ENCODE measurements at places on chromosomes 5 and 9.

DNA sequence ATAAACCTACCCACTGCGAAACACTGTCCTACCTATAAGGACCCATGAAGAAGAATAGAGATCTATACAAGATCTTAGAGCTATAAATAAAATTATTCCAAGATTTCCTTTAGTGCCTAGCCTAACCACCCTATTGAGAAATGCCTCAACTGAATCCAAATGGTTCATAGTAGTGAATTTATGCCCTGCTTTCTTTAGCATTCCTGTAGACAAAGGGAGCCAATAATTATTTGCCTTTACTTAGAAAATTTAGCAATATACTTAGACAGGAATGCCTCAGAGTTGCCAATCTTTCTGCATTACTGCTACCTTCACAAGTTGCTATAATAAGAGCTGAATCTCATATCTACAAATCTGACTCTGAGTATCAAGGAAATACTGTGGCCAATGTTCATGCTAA is 62.6 kb downstream of the PUM3 start:
- DNase-seq: no peak

GRCh38 chr5:136084698-136085097 is 47.9 kb upstream of the SMAD5 start:
- no peak for DNase-seq

GRCh38 chr9:131759017-131759647 is 19.3 kb upstream of the RAPGEF1 start:
- DNase-seq: no peak

- DNase-seq: no peak
Measured at GRCh38 chr5:134813827-134814226, 31.9 kb upstream of the C5orf24 start.

DNA sequence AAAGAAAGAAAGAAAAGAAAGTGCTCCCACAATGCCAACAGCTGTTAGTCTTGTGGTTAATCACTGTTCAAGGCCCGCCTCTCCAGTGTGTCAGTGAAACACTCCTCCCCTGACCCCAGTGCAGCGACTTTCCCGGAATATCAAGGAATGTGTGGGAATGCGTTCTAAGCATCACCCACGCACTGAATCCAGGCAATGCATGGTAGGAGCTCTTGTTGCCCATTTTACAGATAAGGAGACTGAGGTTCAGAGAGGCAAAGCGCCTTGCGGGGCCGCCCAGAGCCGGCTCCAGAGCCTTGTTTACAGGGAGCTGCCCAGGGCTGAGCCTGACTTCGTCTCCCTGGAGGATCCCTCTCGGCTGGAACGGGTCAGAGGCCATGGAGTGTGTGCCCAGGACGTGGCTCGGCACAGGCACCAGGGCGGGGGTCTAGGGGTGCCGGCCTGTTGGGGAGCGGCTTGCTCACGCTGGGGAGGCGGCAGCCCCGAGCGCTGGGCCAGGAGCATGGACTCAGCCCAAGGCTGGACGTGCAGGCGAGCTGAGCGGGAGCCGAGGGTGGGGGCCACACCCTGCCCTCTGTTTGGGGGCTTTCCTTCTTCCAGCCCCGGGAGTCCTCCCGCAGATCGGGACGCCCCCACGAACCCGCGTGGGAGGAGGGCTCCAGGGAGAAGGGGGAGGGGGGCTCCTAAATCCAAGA is 823 bp downstream of the ST6GALNAC6 start:
- no peak for DNase-seq

- no peak for DNase-seq
Measured at GRCh38 chr5:135262364-135262763, 136.7 kb downstream of the MACROH2A1 start.

DNA sequence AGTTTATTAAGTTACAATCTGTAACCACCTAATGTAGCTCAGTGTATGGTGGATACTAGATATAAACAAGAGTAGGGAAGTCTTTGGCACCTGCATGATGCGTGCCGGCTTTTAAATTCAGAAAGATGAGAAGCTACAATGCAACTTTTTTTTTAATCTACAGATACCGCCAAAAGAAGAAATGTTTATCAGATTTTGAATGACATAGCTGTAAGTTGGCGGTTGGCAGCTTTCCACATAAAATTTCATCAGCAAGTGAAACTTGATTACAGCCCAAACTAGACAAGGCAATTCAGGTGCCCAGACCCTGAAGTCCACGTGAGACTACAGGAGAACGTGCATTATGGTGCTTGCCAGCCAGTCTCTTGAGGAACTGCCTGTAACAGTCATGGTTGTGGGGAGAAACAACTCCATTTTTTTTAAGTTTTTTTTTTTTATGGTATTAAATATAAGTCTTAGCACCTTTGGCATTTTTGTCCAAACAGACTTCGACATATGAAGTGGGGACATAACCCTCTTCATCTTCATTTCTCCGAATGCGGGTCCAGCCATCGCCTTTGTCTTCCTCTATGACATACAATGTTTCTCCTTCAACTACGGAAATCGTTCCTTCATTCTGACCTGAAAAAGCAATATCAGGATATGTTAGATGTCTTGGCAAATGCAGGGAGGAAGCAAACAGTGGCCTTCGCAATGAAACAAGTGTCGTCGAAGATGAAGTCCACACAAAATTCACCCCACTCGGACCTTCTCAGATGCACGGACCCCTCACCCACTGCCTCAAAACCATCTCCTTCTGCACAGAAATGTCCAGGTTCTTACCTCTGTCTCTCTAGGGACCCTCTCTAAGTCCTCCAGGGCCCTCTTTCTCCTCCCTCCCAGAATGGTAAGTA is 60.4 kb downstream of the USP20 start:
- no peak for DNase-seq

- no peak for DNase-seq
Measured at GRCh38 chr9:136606687-136607333, 55.9 kb upstream of the EGFL7 start.

DNA sequence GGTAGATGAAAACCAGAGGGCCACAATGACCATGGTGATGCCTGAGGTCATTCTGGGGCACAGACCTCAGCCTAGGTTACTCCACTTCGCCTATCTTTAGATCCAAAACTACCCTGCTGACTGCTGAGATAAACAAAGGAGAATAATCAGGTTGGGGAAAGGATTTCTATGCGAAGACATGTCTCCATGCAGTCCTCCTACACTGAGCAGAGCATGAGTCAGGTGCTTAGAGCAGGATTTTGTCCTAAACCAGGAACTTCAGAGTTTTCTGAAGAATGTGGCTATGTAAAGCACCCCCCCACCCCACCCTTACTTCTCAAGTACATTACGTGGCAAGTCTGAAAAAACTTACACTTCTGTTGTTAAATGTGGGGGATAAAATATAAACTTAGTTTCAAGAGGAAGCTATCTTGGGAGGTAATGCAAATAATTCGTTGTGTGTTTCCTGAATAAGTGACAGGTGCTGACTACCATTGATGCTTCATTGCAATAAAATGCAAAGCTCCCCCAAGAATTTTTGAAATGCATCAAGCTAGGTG is 19.4 kb downstream of the PDCD1LG2 start:
- DNase-seq: no peak

DNA sequence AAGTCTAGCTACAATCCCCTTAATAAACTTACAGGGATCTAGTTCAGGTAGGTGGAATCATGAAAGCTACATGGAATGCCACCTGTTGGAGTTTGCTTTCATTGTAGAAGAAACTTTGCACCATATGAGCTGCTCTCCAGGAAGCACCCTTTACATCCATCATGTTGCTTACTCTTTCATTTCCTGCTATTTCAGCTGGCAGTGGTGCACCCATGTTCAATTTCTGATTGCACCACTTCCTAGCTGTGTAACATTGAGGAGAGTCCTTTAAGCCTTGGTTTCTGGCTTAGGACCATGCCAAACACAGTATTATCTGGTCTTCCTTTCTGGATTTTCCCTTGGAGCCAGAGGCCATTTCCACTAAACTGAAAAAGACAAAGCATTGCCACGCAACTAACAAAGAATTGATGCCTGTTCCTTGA is 123.3 kb upstream of the SLC12A2 start:
- DNase-seq: no peak

Data from Ammon's horn (tissue), 1 donor.